DND-41 (cell line): ENCODE measurements at places on chromosomes 4 and X.

- DNase-seq, result no peak
These were observed 40.3 kb downstream of the RWDD4 start for GRCh38 chr4:183618681-183619080.

DNA sequence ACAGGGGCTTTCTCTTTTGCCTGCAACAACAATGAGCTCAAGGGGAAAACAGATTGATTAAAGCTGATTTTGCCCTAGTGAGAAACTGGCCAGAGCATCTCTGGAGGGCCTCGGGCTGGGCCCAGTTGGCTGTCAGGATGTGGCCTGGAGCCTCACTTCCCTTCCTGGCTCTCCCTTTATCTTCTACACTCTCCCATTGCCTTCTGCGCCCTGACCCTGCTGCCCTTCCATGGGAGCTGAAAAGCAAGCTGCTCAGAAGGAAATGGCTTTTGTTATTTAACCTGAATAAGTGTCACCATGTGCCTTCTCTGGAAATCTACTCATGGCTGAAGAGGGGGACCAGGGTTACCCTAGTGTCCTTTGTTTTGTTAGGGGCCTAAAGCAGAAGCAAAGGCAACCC is 43.8 kb downstream of the NHSL2 start:
- DNase-seq, result no peak

DNA sequence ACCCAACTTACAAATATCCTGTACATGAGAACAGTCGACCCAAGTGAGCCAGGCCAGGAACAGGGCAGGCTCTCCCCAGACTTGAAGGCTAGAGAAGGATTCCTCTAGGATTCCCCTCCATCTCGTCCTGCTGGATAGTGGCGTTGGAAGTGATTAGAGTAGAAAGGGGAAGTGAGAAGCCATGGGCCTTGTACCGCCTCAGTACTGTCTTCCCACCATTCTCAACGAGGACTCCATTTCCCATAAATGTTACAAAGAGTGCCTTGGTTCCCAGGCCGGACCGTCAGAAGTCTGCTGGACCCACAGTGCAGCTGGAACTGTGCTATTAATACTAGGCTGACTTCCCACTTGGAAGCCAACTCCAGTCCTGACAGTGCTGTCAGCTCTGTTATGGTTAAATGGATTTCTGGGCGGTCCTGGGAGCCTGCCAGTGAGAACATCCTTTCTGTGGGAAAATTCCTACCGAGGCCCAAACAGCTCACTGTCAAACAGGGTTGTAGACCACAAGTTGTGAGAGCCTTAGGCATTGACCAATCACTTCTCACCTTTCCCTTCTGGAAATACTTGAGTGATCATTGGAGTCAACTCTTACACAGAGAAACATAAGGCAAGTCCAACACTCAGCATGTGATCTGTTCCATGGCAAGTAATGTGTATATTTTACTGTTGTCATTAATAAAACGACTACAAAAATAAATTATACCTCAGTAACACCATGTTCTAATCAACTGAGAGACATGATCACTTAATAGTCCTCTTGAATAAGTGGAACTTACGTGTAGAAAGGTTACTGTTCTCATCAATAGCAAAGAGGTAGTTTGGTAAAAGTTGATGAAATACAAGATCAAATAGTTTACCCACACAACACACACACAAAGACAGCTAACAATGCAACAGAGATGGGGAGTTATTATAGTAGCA is 58.4 kb downstream of the AMELX start:
- no peak for DNase-seq

DNA sequence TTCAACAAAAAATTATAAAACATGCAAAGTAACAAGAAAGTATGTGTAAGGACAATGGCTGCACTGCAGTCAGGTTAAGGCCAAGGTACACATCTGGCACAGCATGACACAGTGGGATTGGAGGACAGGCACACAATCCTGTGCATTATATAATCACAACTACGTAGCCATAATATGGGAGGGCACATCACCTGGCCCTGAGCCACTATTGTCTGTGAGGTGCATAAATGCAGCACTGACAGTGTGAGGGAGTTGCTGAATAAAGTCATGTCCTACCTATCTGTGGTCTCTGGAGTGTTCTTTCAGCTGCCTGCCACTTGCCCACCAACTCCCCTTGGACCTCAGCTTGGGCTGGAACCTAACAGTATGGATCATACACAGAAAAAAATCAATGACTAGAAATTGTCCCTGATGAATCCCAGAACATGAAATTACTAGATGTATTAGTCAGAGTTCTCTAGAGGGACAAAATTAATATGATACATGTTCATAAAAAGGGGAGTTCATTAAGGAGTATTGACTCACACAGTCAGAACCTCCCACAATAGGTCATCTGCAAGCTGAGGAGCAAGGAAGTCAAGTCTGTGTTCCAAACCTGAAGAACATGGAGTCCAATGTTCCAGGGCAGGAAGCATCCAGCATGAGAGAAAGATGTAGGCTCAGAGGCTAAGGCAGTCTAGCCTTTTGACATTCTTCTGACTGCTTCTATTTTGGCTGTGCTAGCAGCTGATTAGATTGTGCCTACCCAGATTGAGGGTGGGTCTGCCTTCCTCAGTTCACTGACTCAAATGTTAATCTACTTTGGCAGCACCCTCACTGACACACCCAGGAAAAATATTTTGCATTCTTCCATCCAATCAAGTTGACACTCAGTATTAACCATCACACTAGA is 46.4 kb upstream of the KCTD8 start:
- DNase-seq, result no peak

GRCh38 chr4:66628146-66628545 is 917.2 kb downstream of the CENPC start:
- DNase-seq, result no peak

DNA sequence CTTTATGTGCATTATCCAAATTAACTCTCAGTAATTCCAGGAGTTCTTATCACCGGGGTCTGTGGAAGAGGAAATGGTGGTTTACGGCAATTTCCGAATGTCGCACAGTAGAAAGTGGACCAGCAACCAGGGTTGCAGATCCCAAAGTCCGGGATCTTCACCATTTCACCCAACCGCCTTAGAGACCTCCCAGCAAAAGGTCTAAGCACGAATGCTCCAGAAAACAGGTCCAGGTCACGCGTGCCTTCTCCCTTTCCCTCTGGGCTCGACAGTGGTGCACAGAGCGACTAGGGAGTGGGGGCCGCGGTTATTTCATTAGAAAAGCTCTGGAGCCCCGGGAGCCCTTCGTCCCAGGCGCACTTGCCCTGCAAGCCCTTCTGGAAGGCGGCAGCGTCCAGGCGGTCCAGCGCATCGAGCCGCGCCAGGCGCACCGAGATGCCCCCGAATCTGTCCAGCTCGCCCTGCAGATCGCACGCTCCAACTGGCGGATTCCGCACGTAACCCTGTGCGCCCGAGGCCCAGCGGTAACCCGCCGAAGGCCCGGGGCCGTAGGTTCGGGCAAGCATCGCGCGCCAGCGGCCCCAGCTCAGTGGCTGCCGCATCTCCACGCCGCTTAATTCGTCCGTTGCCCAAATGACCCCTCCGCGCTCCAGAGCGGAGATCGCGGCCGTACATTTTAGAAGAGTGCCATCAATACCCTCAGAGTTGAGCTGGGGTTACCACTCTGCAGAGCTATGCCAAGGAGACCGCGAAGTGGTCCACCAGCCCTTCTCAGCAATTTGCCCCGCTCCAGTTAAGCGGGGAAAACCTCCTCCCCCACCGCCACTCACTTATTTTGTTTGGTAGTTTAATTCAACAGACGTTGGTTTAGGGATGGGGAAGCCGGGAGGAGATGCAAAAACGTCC is at the start of gene NUDT6:
Gene NUDT6 (minus strand): TSS at position 627 of the 906 bp plus-strand sequence. CDS start 25 bp downstream, at position 602.
- DNase-seq, result peak; percentile 56
